H9 (cell line): ENCODE measurements at places on chromosomes 4 and X. TPM values are rescaled to one million over a fixed set of nuclear protein-coding genes. Genes with fewer than 3 reads are reported as not detected.

- no peak for DNase-seq
Observed at GRCh38 chrX:130228871-130229270, 39.8 kb downstream of the ZNF280C start.

SMIM31 gene
- not detected in 2 replicates for total RNA-seq

PPBP gene
- total RNA-seq: 0.33 TPM in 1 of 2 replicates, not detected in the other

EREG gene
- not detected in 2 replicates for total RNA-seq

SLC49A3 gene
- 6.8 and 6.9 TPM in 2 replicates for total RNA-seq
